ENCODE measurements at places on chromosomes 13 and 19. TPM values are rescaled to one million over a fixed set of nuclear protein-coding genes. Genes with fewer than 3 reads are reported as not detected.

Gene GPR4
- total RNA-seq, result 0.30 TPM

Gene ZNF880
- total RNA-seq, result 56.7 TPM

Gene EMC10
- total RNA-seq, result 184 TPM

Gene PSPN
- total RNA-seq, result 2.6 TPM

Gene ZNF723
- total RNA-seq, result not detected

Gene PRR12
- 6.6 TPM for total RNA-seq

Gene CYP2A6
- not detected for total RNA-seq

Gene COG6
- total RNA-seq, result 48.9 TPM

Gene POLR1D
- total RNA-seq, result 47.3 TPM

Gene FFAR1
- 0.06 TPM for total RNA-seq

Gene MBD3L2
- total RNA-seq, result not detected

Gene LGALS4
- 0.89 TPM for total RNA-seq

Gene TEX29
- total RNA-seq, result 0.30 TPM
